ENCODE measurements at places on chromosomes 1 and 21. TPM values are rescaled to one million over a fixed set of nuclear protein-coding genes. Genes with fewer than 3 reads are reported as not detected.

The WNT2B gene
- 1.2 TPM for total RNA-seq

The ARHGAP30 gene
- 204 TPM for total RNA-seq

The PTTG1IP gene
- 98.3 TPM for total RNA-seq

The F13B gene
- total RNA-seq: not detected

The ATP6V1G3 gene
- not detected for total RNA-seq

The ADAM30 gene
- total RNA-seq: not detected

The CRP gene
- not detected for total RNA-seq

The FCRL5 gene
- 0.22 TPM for total RNA-seq

The FAM151A gene
- total RNA-seq: not detected

The SLC1A7 gene
- total RNA-seq: not detected

The AMY2A gene
- total RNA-seq: not detected

The FMO4 gene
- total RNA-seq: 2.0 TPM

The TMEM125 gene
- total RNA-seq: not detected

The IRF6 gene
- 0.86 TPM for total RNA-seq

The CYP4Z1 gene
- total RNA-seq: not detected

The S100A9 gene
- total RNA-seq: not detected

The SPSB1 gene
- 19.7 TPM for total RNA-seq

The AADACL4 gene
- not detected for total RNA-seq

The BEND5 gene
- 2.2 TPM for total RNA-seq

The C1orf116 gene
- 0.32 TPM for total RNA-seq

The LRRC38 gene
- total RNA-seq: not detected

The RGS13 gene
- total RNA-seq: 0.32 TPM

The LYPD8 gene
- not detected for total RNA-seq

The NPPA gene
- not detected for total RNA-seq

The PCBP3 gene
- 5.3 TPM for total RNA-seq

The S100A3 gene
- total RNA-seq: not detected

The IL19 gene
- not detected for total RNA-seq

The C4BPB gene
- total RNA-seq: 0.72 TPM

The PTGFR gene
- not detected for total RNA-seq
